ENCODE measurements at places on chromosomes 3 and 15. TPM values are rescaled to one million over a fixed set of nuclear protein-coding genes. Genes with fewer than 3 reads are reported as not detected.

The RPL4 gene
- 3,547 TPM for total RNA-seq

DNA sequence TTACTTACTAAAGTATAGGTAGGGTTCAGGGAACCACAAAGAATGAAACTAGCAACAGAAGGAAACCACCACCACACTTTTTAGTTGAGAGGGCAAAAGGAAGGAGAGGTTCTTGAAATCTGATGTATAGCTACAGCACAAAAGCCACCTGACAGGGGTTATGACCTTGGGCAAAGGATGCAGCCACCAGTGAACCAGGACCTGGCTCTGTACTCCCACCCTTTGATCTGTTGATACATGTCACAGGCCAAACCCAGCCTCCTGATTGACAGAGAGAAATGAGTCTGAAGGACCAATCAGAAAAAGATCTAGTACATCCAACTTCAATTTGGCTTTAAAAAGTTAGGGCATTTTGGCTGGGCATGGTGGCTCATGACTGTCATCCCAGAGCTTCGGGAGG is 20.0 kb upstream of the BLM start:
- DNase-seq = no peak

DNA sequence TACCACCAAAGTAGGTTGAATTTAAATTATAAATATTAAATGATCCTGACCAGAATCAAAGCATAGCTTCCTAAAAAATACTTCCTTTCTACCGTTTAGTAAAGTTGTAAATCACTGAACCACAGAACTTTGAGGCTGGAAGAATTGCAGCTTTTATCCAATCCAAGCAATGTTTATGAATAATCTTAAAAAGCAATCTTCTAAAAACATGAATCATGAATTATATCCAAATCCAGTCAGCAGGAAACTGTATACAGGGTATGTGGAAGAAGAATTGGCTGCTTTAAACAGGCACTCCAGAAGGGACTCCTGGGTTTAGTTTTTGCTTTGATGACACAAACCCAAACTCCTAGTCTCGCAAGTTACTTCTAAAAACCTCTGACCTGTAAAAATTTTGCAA is 30.2 kb downstream of the HEG1 start:
- no peak for DNase-seq

GRCh38 chr15:66483131-66483566 is 14.4 kb downstream of the SNAPC5 start:
- peak; percentile 80 for DNase-seq

- no peak for DNase-seq
Measured at GRCh38 chr3:69016102-69016501, 2.6 kb upstream of the EOGT start.

The CHST2 gene
- total RNA-seq = 17.0 TPM
